Activated CD4-positive, alpha-beta T cell treated with anti-CD3 and anti-CD28 coated beads for 1 hour (primary cell): ENCODE measurements at places on chromosomes 1 and 21.

- no peak for DNase-seq
These were observed 32.6 kb downstream of the ALPL start for GRCh38 chr1:21541835-21542234.

GRCh38 chr1:72830606-72831390 is 548.5 kb upstream of the NEGR1 start:
- no peak for DNase-seq

GRCh38 chr1:32491386-32491785 is 26.5 kb downstream of the ZBTB8B start:
- no peak for DNase-seq

DNA sequence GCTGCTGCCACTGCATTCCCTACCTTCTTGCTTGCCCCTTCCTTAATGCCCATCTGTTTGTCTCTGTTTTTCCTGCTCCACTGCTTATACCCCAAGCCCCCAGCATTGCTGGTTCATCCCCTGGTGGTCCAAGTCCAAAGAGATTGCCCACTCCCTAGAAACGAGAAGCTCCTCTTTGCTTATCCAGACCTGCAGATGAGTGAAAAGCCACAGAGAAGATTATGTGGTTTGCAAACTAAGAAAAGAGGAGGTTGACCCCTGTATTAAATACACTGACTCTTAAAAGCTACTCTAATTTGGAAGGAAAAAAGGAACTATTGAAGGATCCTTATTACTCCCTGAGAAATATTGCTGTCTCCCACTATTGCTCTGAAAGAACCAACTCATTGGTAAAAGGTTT is 146.8 kb upstream of the RAB4A start:
- DNase-seq, result no peak

GRCh38 chr1:85428471-85429089 is 36.4 kb downstream of the DDAH1 start:
- no peak for DNase-seq

GRCh38 chr1:12541274-12542137 is 76.5 kb downstream of the DHRS3 start:
- DNase-seq, result no peak

DNA sequence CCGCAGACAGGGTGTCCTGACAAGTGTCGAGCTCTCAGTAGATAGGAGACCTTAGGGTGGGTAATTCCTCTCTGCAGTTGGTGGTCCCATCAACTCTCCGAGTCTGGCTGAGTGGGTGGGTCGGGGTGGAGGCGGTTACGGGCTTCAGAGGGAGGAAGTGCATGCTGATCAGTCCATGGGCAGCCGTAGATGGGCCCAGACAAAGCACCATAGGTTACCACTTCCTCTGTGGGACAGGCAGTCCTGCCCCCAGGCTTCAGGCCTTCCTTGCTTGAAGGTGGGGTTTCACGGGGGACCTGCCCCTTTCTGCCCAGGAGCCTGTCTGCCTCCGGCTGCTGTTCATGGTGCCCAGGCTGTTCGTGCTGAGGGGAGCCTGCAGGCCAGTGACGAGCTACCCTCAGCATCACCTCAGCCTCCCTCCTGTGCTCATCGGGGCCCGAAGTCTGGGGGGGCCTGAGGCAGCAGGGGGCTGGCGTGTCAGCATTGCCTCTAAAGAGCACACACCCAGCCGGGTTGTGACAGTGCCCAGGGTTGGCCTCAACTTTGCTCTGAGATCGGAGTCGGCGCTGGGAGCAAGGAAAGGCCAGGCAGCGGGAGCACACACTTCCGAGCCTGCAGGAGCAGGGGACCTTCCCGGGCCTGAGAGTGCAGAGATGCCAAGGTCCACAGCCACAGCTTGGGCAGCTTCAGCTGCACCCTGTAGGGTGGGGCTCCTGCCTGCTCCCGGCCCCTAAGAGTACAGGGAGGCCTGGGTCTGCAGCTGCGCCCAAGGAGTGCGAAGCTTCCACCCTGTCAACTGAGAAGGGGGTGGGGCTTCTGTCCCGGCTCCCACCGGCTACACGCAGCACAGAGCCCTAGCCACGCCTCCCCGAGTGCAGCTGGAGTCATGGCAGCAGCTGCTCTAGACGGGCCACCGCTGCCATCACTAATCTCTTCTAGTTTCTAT is 225.4 kb upstream of the NRIP1 start:
- no peak for DNase-seq

DNA sequence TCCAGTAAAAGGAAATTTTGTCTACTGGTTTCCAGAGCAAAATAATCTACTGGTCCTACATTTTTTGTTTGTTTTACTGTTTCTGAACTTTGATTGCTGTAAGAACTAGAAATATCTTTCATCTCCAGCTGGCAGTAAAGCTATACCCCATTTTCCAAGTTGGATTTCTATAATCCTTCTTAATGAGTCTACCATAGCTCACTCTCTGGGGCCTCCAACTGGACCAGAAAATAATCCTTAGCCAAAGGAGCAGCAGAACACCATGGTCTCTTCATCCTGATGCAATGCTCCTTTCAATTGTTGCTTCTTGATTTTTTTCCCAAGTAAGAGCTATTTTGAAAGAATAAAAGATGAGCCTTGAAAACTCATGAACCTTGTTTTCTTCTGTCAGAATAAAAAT is 110.0 kb upstream of the COL11A1 start:
- DNase-seq, result no peak

DNA sequence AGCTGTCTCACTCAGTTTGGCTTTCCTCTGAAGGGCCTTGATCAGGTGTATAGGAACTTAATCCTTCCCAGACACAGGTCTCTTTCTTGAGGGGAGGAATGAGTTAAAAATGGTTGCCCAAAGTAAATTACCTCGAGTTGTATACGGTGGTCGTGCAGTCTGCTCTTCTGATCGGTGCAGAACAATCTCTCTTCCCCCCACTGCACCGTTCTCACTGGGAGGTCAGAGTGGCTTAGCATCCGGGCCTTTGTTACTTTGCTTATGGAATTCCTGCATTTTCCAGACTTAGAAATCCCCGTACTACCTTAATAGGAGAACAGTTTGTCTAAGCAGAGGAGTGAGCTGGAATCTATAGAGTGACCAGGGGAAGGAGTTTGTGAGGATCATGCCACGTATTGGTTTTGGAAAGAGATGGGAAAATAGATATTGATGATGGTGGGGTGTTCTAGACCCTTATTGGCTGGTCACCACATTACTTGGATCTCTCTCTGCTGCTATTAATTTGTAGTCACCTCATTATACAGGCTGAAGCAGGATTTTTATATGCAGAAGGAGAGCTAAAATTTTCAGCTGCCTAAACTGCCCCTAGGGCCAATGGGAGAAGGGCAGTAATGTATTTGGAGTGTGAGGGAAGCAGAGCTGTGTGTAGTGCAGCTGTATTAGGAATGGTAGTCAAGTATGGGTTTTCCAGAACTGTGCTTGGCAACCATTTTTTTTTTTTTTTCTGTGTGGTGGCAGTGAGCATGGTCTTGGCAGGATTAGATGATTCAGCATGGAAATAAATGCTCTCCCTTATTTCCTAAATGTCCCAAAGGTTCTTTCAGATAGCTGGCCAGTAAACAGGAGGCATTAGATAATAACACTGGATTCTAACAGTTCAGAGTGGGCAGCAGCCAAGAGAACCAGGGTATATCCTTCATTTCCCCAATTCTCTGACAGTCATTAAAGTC is 81.5 kb downstream of the NDUFS5 start:
- DNase-seq, result no peak

- DNase-seq, result no peak
These were observed 37.1 kb upstream of the KANK4 start for GRCh38 chr1:62356257-62356835.

DNA sequence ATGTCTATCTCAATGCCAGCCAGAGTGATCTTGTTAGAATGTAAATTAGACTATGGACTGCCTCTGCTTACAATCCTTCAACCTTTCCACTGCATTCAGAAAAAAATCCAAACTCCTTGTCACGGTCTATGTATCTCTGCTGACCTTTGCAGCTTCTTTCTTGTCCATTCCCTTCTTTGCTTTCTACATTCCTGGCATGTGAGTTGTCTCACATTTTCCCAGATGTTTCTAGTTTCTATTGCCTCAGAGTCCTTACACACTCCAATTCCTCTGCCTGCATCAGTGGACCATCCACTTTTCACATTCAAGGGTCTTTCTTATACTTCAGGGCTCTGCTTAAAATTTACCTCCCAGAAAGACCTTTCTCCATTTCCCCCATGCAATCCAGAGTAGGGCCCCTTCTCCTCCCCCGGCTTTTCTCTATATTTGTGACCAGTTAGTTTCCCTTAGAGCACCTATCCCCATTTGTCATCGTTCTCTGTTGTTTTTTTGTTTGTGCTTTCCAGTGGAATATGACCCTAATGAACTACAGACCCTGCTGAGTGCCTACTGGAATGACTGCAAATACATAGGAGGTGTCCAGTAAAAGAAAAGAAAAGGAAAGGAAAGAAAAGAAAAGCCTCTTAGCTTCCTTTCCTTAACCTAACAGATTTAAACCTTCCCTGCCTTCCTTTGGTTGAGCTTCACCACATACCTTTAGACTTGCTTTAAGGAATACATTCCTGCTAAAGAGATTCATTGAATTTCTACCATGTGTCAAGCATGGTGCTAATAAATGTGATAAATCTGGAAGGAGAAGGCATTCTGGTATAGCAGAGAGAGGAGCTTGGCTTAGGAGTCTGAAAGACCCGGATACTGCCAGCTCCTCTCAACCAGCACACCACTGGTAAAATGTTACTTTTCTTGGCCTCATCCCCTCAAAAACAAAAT is 102.0 kb downstream of the DIRAS3 start:
- DNase-seq, result no peak

GRCh38 chr1:195026792-195027191 is 1581.4 kb downstream of the KCNT2 start:
- no peak for DNase-seq

GRCh38 chr21:16534408-16535101 is 804.8 kb downstream of the USP25 start:
- no peak for DNase-seq

- DNase-seq, result no peak
These were observed 226.9 kb downstream of the TGFB2 start for GRCh38 chr1:218572050-218572449.

GRCh38 chr1:64826991-64827390 is 82.1 kb downstream of the RAVER2 start:
- no peak for DNase-seq

- DNase-seq, result no peak
These were observed 1.7 kb downstream of the CD244 start for GRCh38 chr1:160860840-160861505.

DNA sequence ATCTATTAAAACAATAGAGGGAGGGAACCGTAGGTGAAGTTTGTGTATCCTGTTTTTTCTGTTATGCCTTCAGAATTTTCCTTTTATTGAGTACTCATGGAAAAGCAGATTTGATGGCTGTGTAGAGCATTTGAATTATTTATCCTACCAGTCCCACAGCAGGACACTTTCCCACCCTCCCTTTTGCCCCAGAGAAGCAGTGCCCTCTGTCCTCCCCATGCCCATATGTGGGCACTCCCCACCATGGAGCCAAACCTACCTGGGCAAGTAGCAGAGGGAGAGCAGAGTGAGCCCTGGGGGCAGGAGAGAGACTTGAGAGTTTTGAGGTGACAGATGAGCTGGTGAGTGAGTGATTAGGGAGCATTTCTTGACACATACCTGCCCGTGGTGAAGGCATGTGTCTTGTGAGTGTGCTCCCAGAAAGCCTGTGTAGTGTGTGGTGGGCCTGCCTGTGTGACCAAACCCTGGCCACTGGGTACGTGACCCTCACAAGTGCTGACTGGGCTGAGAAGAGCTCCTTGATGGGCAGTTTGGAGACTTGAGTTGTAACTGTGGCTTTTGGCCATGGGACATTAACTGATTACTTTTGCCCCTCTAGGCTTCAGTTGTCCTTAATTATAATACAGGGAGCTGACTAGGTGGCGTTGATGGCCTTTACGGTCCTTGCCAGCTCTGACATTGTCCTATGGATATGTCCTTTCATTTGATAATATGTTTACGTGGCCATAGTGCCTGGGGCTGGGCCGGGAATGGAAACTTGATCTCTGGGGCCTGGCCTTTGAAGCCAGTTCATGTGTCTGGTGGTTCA is 3.6 kb downstream of the PSEN2 start:
- no peak for DNase-seq

- DNase-seq, result no peak
These were observed 172.4 kb downstream of the NFIA start for GRCh38 chr1:61254634-61255357.

DNA sequence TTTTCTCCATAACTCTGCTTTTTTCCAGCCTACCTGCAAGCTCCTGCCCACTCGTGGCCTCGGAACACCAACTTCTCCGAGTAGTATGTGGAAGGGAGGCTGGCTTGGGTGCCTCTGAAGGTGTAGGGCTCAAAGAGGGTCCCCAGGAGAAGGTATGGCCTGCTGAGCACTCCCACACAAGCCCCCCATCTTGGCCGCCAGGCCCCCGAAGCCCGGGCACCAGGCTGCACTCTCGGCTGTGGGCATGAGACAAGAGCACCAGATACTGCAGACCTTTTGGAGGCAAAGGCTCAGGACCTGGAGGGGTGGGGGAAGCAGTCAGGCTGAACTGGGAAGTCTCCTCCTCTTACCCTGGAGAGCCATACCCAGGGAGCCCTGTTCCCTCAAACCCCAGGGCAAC is 1.7 kb downstream of the ZNF692 start:
- DNase-seq, result no peak

DNA sequence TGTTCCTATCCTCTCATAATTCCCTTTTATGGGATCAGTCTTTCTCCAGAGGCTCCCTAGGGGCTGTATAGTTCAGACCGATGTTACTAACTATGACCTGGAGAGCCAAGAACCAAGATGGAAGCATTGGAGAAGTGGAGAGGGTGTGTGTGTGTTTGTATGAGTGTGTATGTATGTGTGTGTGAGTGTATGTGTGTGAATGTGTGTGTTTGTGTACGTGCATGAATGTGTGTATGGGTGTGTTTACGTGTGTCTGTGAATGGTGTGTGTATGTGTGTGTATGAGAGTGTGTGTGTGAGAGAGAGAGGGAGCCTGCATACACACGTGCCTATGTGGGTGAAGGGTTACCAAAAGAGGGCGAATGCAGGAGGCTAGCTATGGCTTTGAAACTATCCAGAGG is 4.9 kb downstream of the MYBPHL start:
- no peak for DNase-seq

- no peak for DNase-seq
These were observed 141.4 kb upstream of the CXADR start for GRCh38 chr21:17371450-17371849.

DNA sequence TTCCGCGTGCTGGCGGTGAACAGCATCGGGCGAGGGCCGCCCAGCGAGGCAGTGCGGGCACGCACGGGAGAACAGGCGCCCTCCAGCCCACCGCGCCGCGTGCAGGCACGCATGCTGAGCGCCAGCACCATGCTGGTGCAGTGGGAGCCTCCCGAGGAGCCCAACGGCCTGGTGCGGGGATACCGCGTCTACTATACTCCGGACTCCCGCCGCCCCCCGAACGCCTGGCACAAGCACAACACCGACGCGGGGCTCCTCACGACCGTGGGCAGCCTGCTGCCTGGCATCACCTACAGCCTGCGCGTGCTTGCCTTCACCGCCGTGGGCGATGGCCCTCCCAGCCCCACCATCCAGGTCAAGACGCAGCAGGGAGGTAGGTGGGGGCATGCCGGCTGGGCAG is 58.8 kb upstream of the KDM4A start:
- no peak for DNase-seq

- DNase-seq, result no peak
These were observed 12.4 kb downstream of the NRIP1 start for GRCh38 chr21:15052459-15052763.
